ENCODE measurements at places on chromosomes 12 and 14.

DNA sequence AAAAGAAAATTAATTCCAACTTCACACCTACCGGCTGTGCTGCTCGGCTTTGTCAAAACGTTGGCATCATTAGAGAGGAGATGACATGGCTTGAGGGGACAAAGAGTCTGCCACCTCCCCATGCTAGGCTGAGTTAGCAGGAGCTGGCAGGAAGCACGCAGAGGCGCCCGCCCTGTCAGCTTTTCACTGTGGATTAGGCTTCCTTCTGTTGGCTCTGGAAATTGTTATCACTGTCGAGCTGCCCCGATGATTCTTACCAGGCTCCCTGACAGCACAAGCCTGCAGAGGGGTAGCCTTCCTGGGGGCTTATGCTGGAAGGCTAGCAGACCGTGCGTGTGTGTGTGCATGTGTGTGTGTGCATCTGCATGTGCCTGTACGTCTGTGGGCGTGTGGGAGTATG, 490.9 kb upstream of the TBX3 start:
- DNase-seq = no peak

DNA sequence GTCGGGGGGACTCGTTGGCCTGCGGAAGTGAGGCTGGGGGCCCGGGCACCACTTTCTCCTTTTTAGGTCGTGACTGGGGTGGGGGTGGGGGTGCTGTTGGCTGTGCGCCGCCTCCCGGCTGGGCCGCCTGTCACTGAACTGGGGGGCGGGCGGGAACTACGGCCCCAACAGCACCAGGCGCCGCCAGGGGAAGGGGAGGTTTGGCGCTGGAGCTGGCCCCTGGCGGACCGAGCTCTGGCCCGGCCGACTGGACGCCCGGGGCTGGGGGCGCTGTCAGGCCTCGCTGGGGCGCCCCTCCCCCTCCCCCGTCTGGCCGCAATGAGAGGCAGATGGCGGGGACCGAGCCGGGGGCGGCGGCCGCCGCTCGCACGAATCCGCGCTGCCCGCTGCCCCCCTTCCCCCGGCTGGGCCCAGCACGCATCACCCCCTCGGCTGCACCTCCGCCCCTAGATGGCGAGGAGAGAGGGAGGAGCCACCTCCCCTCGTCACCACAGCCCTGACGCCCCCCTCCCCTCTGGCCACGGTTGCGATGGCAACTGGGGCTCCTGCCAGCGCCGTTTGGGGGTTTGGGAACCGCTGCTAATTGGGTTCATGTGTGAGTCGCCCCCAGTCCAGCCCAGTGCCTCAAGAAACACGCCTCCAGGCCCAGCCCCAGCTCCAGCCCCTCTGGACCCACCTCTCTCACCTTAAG, 723 bp downstream of the NFATC4 start:
- DNase-seq = peak; percentile 91

GRCh38 chr12:12562016-12562483, 613 bp downstream of the DUSP16 start:
- peak; percentile 32 for DNase-seq

GRCh38 chr14:69499436-69499835, 14.9 kb downstream of the PLEKHD1 start:
- DNase-seq = no peak

DNA sequence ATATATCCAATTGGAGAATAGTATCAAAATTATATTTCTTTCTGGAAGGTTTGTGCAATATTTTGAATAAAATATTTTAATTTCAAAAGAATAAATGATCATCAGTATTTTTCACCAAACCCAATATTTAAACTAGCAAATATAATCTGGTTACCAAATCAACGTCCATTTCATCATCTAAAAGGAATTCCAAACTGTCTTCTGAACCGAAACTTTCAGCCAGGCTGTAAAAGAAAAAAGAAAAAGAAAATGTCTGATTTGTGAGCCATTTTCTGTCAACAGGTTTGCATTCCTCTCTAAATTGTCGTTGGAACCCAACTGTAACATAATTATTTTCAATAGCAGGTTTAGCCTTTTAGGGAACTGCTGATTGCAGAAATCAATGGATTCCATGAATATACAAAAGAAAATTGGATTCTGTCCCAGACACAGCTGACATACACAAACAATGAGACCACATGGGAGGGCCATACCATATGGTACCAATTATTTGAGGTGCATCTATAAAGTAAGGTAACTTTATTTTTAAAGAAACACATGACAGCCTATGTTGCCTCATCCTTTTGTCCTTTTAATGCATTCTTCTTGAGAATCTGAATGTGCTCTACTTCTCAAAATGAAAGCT, 22.7 kb downstream of the SNRPF start:
- peak; percentile 67 for DNase-seq

DNA sequence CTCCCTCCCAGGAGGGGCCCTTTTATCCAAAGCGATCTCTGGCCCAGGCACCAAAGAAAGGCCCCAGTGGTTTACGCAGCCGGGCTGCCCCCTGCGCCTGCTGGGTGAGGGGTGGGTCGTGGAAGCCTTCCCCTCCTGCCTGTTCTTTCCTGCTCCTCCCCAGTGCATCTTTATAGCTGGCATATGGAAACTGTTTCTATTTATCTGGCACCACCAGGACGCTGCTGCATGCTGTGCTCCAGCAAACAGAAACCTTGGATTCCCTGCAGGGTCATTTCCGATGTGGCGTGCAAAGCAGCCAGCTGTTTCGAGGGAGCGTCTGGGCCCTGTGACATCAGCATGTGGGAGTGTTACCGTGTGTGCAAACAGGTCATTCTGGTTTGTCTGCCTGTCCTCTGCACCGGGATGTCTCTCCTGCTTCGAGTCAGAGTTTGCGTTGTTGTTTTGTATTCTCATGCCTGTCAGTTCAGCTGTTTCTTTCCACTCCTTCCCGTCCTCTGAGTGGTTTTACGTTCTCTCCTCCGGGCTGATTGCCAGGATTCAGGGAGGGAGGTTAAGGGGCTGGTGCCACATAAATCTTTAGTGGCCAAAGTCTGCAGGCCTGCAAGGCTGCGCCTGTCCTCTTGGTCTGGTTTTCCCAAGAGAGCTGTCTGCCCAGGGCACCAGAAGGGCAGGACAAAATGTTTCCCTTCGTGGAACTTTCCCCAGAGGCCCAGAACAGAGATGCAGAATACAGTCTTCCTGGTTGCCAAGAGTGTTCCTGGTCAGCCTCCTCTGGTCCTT, 24.6 kb downstream of the TPCN1 start:
- DNase-seq = peak; percentile 79

All from fibroblast of skin of right quadriceps (primary cell).